ENCODE measurements at places on chromosomes 6 and 20.

DNA sequence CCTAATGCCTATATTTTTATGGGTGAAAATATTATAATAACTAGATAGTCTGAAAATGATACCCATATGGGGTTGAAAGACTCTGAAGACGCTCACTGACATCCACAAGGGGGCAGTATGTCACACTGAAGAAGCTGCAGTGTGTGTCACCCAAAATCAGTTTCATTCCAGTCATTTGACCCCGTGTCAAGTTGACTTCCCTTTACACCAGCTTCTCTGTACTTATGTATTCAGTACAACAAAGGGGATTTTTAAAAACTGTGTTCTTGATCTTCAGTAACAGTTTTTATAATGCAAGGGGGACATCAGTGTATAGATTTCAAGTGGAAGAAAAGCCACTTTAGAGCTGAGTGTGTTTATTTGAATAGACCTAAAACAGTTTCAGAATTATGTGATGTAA, 19.3 kb downstream of the FAXC start:
- peak; percentile 38 for DNase-seq

DNA sequence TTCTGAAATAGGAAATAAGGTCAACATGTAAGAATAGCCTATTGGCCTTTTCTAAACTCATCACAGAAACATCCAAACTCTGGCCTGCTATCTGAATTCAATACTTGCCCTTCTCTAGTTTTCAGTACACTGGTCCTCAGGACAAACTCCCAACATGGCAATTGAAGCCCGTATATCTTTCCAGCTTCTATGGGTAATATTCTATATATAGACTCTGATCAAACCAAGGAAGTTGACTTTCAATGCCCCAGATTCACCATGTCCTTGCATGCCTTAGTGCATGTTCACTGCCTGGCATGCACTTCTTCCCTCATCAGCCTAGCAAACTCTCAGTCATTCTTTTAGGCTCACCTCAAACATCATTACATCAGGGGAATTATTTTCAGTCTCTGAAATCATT, 73.2 kb downstream of the RSPO3 start:
- no peak for DNase-seq

GRCh38 chr6:150297327-150298029, 71.3 kb upstream of the IYD start:
- DNase-seq: no peak

DNA sequence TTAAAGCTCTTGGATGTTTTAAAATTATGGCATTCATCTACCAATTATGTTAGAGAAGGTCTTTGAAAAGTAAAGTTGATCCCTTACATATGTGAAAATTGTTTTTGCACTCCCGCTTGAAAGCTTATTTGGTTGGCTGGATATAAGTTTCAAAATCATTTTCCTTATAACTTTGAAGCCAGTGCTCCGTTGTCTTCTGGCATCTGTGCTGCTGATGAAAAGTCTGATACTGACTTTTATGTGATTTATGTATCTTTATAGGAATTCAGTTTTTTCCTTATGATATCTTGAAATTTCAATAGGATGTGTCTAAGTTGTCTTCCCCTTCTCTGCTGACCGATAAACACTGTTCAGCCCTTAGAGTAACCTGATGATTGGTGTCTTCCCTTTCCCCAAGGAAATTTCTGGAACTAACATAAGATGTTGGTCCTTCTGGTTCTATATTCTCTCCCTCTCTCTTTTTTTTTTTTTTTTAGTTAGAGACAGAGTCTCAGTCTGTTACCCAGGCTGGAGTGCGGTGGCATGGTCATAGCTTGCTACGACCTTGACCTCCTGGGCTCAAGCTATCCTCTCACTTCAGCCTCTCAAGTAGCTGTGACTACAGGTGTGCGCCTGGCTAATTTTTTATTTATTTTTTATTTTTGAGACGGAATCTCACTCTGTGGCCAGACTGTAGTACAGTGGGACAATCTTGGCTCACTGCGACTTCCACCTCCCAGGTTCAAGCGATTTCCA, 12.7 kb downstream of the PANK2 start:
- DNase-seq: no peak

DNA sequence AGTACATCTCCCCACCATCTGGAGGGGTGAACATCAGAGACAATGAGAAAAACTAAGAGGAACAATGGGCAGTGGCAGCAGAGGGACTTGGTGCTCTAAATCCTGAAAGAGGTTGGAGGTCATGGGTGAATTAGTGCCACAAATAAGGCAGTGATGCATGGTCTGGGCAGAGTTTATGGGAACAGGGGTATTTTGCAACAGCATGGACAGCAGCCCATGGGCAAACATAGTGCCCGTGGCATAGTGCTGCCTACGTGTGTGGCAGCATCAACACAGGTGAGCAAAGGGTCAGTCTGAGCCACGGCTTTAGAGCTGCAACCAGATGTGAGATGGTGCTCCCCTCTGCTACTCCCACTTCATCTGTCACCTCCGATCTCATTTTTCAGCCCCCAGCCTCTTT, 459.1 kb upstream of the CITED2 start:
- DNase-seq: no peak
